ENCODE measurements at places on chromosomes 5 and 9. TPM values are rescaled to one million over a fixed set of nuclear protein-coding genes. Genes with fewer than 3 reads are reported as not detected.

Gene GMCL2
- not detected for polyA plus RNA-seq

Gene PCDHA7
- polyA plus RNA-seq: 2.9 TPM

Gene C5orf24
- polyA plus RNA-seq: 71.7 TPM

Gene PCDHGB2
- 0.30 TPM for polyA plus RNA-seq

Gene CAMSAP1
- 88.2 TPM for polyA plus RNA-seq

Gene LECT2
- polyA plus RNA-seq: not detected

Gene TOR2A
- 54.1 TPM for polyA plus RNA-seq

Gene TAL2
- 0.88 TPM for polyA plus RNA-seq

Gene PCDHA9
- 0.56 TPM for polyA plus RNA-seq

Gene CSF1R
- not detected for polyA plus RNA-seq

Gene PRRT1B
- polyA plus RNA-seq: not detected

Gene FAT2
- not detected for polyA plus RNA-seq

Gene LMAN2
- polyA plus RNA-seq: 156 TPM

Gene GPX8
- polyA plus RNA-seq: 0.20 TPM

Gene DRD1
- polyA plus RNA-seq: 0.72 TPM

Gene STPG3
- polyA plus RNA-seq: not detected

Gene GFRA3
- not detected for polyA plus RNA-seq

Gene ALG2
- 15.8 TPM for polyA plus RNA-seq

Gene PDE6A
- not detected for polyA plus RNA-seq

Gene FGF1
- polyA plus RNA-seq: not detected

Gene FER
- 6.7 TPM for polyA plus RNA-seq

Measured in neural cell (in vitro differentiated cells).